Naive B cell (primary cell): ENCODE measurements at places on chromosomes 7 and 10.

GRCh38 chr10:114767101-114767985 is 54.2 kb upstream of the FHIP2A start:
- DNase-seq: peak; percentile 3

- DNase-seq: no peak
These were observed 34.6 kb downstream of the BAZ1B start for GRCh38 chr7:73487486-73487885.

- DNase-seq: no peak
These were observed 40.6 kb downstream of the LRRC17 start for GRCh38 chr7:102953406-102953805.

- no peak for DNase-seq
These were observed 106.7 kb downstream of the LRMDA start for GRCh38 chr10:75538144-75538543.

- no peak for DNase-seq
These were observed 20.2 kb upstream of the AMZ1 start for GRCh38 chr7:2667843-2668242.

GRCh38 chr7:24755541-24756407 is 1.5 kb downstream of the GSDME start:
- DNase-seq: peak; percentile 26

GRCh38 chr10:16770670-16771069 is 46.6 kb downstream of the RSU1 start:
- no peak for DNase-seq

DNA sequence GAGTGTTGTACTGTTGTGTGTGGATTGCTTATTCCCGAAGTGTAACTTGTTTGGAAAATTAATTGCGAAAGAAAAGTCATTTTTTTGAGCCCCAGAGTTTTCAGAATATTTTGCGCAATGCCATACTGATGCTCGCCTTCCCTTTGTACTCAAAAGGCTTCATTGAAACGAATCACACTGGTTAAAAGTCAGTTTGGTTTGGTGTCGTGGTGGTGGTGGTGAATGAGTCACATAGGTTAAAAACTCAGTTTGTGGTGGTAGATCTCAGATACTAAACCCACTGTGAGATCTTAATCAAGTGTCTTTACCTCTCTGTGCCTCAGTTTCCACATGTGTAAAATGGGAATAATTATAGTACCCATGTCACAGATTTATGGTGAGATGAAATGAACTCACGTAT is 61.1 kb upstream of the IL6 start:
- no peak for DNase-seq

GRCh38 chr10:43075612-43076003 is 1.3 kb upstream of the RET start:
- DNase-seq: no peak

- DNase-seq: no peak
These were observed 264.0 kb downstream of the INHBA start for GRCh38 chr7:41438705-41439514.

DNA sequence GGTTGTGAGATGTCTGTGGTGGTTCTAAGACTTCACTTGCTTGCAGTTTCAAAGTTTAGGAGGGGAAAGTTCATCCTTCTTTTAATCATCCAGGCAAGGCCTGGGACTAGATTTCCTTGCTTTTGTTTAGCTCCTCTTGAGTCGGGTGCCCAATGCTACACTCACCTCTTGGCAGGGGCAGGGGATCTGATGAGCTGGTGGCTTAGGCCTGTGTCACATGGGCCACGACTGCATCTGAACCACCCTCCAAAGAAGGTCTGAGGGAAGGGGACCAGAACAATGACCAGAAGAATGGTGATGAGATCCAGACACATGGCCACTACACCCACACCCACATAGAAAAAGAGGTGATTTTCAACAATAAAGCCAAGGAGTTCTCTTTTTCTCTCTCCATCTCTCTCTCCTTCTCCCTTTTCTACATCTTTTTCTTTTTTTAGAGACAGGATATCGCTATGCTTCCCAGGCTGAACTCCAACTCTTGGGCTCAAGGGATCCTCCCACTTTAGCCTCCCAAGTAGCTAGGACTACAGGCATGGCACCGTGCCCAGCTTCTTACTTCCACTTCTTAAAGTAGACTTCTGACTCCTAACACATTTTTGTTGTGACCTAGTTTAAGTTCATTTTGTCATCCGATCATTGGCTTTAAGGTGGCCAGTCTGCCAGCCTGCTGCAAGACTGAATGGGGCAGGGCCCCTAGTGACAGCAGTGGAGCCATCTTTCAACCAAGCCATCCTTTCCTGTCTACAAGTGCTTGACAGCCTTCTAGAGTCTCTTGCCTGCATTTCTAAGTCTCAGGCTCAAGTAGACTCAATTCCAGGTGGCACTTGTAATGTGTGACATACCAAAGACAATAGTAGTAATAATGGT is 350.9 kb downstream of the RNLS start:
- DNase-seq: no peak

- DNase-seq: no peak
These were observed 39.9 kb upstream of the LEP start for GRCh38 chr7:128201067-128201689.

GRCh38 chr10:93334181-93334580 is 148.0 kb downstream of the MYOF start:
- no peak for DNase-seq

DNA sequence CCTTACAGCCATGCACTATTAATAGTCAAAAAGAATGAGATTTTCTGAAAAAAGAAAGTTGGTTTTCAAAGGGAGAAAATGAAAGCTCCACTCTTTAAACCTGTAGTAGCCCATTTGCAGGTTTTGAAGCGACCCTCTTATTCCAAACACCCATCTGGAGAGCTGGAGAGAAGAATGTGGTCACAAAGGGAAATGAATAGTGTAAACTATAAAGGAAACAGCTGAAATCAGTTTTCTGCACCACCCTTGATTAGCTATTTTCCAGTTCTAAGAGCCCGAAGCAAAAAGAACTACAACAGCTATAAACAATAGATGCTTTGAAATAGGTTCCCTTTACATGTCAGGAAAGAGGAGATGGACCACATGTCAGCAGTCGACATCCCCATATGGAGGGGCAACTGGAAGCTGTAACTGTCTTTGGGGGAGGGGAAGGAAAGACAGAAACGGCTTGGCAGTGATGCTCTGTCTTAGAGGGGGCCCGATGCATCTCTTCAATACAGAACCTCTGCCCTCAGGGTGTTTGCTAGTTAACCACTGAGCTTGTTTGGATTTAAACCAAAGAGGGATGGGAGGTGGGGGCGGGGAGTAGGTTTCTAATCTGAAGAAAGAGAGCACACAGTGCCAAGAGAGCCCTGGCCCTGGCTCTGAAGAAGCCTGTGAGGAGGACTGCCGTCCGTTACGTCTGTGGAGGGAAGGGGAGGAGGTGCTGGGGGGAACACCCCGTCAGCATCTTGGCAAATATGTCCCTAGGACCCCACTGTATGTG is 55.3 kb downstream of the CPVL start:
- no peak for DNase-seq

GRCh38 chr7:46933596-46933995 is 648.3 kb downstream of the TNS3 start:
- no peak for DNase-seq

GRCh38 chr7:90693939-90694338 is 97.8 kb downstream of the CDK14 start:
- DNase-seq: no peak

DNA sequence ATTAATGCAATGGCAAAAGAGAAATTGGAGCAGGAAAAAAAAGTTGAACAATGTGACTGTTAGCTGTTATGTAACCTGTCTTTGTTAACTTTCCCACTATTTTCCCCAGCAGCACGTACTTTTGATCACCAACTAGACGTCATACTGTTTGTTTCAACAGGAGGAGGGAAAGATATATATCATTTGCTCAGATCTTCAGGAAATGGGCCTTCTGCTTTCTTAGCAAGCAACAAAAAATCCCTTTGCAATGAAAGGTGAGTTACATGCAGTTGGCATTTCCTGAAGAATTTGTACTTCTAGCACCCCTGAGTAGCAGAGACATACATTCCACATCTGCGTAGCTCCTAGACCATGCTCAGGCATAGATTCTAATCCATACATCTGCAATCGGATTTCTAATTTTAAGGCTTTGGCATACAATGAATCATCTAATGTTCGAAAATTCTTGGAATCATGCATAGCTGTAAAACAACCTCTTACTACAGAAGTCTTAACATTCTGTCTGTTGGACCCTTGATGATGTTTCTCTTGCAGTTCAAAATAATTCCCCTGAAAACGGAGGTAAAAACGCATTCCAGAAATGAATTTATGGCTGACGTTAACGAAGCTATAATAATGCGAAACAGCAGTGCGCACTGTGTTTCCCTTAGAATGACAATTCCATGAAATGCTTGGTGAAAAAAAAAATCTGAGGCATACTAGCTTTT is 286.9 kb upstream of the MGMT start:
- no peak for DNase-seq

DNA sequence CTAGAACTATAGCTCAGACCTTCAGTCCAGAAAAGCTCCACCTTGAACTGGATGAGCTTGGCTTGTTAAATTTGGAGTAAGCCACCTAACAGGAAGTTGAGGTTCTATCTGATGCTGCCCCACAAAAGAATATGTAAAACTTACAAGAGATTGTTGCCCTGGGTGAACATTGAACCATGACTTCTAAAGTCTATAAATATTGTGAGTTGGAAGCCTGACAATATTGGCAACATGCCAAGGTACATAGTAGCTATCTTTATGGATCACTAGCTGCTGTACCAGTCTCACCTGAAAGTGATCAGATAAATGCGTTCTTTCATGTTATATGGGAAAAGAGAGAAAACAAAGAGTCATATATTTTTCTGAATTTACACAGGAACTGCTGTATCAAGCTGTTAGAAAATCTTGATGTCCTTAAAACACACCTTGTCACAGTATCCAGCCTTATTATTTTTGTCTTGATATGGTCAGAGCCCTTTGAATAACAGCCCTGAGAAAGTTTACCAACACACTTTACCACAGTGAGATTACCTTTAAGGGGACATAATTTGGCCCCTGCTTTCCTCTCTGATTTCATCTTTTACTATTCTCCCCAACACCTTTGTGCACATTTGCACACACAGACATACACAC is 92.0 kb downstream of the LSMEM1 start:
- DNase-seq: no peak

- DNase-seq: no peak
These were observed at the start of gene CADPS2 for GRCh38 chr7:122886357-122887081. TSS of gene CADPS2 (minus strand) at chr7:122886460. CDS start at chr7:122886337, 123 bp downstream.

- DNase-seq: no peak
These were observed 255.9 kb downstream of the USP6NL start for GRCh38 chr10:11355592-11355991.

DNA sequence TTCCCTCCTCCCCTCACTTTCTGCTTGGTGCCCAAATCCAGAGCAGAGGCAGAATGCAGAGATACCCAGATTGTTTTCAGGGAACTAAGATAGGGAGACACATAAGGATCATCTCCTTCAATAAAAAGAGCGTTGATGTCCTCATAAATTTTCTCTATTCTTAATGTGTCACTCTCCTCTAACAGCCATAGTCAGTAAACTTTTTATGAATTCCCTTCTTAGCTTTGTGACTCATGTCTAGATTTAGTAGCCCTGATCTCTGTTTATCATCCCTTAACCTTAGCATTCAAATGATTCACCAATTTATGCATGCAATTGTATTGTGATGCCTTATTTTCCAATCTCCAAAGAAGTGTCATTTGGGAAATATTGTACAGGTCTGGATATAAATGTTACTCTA is 995.5 kb upstream of the C7orf33 start:
- DNase-seq: no peak

DNA sequence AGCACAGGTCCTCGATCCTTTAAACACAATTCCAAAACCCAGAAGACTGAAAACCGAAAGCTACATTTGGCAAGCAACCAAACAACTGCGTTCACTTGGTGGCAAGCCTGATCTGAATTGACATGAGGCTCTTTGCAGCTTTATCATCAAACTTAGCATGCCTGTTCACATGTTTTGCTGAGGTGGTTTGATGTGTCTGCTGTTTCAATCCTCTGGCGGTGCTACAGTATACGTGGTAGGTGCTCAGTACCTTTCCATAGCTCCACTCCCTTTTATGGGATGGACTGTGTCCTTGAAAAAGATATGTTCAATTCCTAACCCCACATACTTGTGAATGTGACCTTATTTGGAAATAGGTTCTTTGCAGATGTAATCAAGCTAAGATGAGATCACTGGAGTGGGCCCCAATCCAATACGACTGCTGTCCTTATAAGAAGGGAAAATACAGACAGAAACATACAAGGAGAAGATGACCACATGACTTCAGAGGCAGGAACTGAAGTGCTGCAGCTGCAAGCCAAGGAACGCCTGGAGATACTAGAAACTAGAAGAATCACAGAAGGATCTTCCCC is 33.4 kb downstream of the CCDC6 start:
- DNase-seq: no peak

- no peak for DNase-seq
These were observed 364.6 kb downstream of the PAXIP1 start for GRCh38 chr7:154638286-154638685.

DNA sequence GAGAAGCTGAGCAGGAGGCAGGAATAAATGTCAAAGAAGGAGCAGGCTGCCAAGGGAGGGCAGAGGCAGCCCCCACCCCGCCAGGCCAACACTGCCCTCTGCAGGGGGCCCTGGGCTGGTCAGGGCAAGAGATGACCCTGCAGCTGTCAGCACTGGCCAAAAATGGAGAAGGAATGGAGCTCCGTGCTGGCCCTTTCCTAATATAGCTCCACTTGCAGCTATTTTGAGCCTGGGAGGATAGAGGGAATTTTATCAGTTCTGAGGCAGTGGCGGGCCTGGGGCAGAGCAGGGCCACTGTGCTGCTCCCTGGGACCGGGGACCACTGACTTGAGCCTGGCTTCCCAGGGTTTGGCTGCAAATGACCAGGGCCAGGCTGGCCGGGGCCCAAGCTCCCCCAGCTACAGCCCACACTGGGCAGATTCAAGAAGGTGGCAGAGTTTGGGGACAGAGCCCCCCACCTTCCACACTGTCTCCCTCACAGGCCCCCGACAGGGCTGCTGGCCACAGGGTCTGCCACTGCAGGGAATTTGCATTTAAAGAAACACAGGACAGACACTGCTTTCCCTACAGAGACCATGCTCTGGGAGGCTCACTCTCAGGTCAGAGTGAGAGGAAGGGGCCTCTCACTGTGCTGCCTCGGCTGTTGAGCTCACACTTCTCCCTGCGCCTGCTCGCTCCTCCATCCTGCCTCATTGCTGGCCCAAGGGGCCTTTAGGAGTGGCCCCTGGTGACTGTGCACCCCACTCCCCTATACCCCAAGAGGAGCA is 16.2 kb downstream of the LDB3 start:
- no peak for DNase-seq

GRCh38 chr10:116138897-116139296 is 134.1 kb downstream of the GFRA1 start:
- DNase-seq: no peak

DNA sequence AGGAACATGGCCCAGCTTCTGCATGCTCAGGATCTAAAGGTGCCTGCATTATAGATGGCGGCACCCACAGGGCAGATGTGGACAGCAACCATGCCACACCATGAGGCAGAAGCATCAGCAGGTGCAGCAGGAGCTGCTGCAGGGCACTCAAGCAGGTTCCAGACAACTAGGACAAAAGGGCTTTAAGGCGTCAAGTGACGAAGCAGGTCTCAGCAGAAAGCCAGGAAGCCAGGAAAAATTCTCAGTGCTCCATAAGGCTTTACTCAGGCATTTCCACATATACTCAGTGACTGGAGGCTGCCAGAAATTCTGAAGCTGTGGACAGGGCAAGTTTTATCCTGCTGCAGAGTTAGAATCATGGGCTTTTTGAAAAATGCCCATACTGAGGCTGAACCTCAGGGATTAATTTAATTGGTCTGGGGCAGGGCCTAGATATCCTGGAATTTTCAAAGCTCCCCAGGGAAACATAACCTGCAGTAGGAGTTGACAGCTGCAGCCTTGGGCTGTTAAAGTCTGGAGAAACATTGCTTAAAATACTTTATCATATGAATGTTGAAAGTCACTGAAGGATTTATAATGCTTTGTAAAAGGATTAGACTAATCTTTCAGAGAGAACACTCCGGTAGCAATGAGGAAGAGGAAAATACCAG is 68.1 kb upstream of the RNF148 start:
- no peak for DNase-seq
